ENCODE measurements at places on chromosomes 2 and 18. TPM values are rescaled to one million over a fixed set of nuclear protein-coding genes. Genes with fewer than 3 reads are reported as not detected.

NEU4 gene
- 78.3 TPM for total RNA-seq

GRCh38 chr2:9355716-9356115 lies 67.6 kb downstream of the ITGB1BP1 start:
- DNase-seq = no peak

EPHA4 gene
- 0.97 TPM for total RNA-seq

IL36A gene
- total RNA-seq = not detected

DNA sequence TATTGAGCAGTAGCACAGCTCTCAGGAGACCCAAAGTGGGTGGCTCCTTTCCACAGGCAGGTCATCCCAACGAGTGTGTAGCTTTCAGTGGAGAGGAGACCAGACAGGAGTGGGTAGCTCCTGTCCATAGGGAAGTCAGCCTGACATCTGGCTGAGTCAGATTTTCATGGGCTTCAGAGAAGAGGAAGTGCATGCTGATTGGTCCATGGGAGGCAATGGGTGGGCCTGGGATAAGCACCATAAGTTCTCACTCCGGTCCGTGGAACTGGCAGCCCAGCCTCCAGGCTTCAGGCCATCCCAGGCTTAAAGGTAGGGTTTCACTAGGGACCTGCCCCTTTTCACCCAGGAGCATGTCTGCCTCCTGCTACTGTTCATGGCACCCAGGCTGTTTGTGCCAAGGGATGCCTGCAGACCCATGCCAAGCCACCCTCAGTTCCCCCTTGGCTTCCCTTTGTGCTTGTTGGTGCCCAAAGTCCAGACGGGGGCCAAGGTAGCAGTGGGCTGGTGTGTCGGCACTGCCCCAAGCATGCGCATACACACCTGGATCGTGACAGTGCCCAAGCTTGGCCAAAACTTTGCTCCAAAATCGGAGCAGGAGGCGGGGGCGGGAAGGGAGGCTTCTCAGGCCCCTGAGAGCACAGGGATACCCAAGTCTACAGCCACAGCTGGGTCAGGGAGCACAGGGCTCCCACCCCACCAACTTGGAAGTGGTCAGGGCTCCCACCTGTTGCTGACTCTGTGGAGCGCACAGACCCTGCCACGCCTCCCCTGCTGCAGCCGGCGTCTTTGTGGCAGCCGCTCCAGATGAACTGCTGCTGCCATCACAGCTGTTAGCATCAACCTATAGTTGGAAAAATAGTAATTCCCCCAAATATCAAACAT lies 26.4 kb downstream of the MARCHF7 start:
- DNase-seq = no peak

LAMA1 gene
- total RNA-seq = 0.18 TPM

GRCh38 chr2:24454294-24454693 lies 36.8 kb upstream of the NCOA1 start:
- no peak for DNase-seq

DNA sequence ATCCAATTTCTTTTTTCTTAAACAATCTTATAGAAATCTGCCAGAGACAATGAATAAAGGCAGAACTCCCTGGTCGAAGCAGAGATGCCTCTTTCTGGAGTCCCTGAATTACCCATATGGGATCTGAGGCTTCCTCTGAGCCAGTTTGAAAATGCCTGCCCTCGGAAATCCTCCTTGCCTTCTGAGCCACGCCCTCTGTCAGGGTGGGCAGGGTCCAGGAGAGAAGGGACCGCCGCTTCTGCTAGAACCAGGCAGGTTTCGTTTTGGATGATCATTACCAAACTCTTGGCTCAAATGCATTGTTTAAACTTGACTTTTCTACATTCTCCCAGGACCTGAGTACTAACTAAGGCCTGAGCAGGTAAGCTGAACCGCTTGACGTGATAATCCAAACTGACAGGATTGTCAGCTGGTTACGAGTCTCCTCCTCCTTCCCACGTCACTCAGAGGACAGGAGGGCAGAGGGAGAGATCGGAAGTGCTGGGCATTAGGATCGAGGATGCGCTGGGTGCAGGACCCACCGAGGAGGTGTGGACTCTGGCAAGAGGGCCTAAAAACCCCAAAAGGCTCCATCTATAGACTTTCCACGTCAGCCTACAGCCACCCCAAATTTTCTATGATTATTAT lies 128.4 kb downstream of the KLHL29 start:
- no peak for DNase-seq

- DNase-seq = no peak
These were observed 78.4 kb upstream of the MEX3C start for GRCh38 chr18:51275712-51276476.

IKZF2 gene
- total RNA-seq = 4.1 TPM

CIB4 gene
- total RNA-seq = not detected

GALR1 gene
- total RNA-seq = not detected

DNA sequence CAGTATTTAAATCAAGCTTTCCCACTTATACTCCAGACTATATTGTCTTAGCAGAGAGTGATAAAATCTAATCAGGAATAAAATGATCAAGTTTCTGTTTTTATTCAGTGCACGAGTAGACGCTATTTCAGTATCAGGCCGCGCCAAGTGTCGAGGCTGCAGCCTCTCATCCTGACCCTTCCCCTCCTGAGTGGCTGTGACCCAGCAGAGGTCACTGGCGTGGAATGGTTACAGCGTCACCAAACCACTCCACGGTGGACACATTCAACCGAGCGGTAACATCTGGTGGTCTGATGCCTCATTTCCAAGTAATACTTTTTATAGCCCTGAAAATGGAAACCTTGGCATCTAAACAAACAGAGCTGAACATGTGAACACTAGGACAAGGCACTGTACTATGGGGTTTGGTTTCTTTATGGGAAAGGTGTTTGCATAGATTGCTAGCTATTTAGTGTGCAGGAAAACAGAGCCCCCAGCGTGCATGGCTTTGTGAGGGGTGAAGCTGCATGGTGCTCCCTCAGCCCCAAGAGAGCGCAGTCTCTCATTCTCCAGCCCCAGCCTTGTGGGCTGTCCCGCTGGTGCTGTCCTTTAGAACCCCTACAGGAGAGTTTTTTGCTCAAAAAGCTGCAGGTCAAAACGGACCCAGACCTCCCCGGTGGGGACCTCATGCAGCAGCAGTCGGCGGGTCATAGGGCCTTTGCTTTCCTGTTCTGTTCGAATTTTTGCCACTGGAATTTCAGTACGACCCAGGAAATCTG lies 28.4 kb downstream of the FAM228A start:
- DNase-seq = no peak

- no peak for DNase-seq
These were observed 57.1 kb upstream of the RNF152 start for GRCh38 chr18:61949946-61950345.

GRCh38 chr2:126661702-126662500 lies 5.9 kb downstream of the GYPC start:
- DNase-seq = no peak

- DNase-seq = no peak
These were observed 21.4 kb upstream of the CNOT11 start for GRCh38 chr2:101231240-101231639.

ASXL3 gene
- 0.31 TPM for total RNA-seq

ABHD3 gene
- total RNA-seq = 22.2 TPM

CDH19 gene
- total RNA-seq = 1.3 TPM

SIX3 gene
- total RNA-seq = not detected

SRD5A2 gene
- 2.7 TPM for total RNA-seq

DNA sequence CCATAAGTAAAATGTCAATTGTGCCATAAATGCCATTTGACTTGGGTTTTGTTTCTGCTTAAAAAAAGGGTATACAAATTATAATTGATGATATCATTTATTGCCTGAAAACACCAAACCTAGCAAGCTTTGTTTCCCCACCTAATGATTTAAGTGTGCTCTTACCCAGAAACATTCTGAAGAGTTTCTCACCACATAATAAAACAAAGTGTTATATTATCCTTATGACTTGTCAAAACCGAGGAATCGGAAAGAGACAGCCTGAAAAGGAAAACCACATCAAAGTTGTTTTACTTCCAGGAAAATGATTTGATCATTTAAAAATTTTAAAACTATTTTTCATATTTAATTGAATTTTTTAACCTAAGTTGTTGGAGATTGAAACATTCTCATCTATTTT lies 170.5 kb upstream of the SLC39A10 start:
- no peak for DNase-seq

TIGD1 gene
- 1.5 TPM for total RNA-seq

KCNF1 gene
- not detected for total RNA-seq

- DNase-seq = no peak
These were observed 68.2 kb upstream of the NEDD4L start for GRCh38 chr18:57975805-57976204.

- DNase-seq = no peak
These were observed 62.0 kb upstream of the LGALSL start for GRCh38 chr2:64391940-64392339.

DNA sequence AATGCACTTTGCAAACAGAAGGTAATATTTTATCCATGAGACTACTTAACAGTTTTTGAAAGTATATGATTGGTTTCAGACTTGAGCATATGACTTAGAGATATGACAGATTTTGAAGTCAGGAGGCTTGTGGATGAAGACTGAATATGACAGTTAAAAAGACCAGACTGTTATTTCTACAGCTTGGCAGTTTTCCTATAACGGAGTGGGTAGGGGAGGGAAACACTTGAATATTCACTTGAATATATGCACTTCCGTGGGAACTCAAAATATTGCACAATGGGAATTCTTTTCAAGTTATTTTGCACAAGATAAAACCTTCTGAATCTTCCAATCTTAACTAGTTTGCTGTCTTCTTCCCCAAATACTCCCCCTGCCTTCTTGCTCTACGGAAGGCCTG lies 64.6 kb upstream of the ACKR3 start:
- no peak for DNase-seq

TEX44 gene
- total RNA-seq = not detected

MYCN gene
- total RNA-seq = not detected

DNA sequence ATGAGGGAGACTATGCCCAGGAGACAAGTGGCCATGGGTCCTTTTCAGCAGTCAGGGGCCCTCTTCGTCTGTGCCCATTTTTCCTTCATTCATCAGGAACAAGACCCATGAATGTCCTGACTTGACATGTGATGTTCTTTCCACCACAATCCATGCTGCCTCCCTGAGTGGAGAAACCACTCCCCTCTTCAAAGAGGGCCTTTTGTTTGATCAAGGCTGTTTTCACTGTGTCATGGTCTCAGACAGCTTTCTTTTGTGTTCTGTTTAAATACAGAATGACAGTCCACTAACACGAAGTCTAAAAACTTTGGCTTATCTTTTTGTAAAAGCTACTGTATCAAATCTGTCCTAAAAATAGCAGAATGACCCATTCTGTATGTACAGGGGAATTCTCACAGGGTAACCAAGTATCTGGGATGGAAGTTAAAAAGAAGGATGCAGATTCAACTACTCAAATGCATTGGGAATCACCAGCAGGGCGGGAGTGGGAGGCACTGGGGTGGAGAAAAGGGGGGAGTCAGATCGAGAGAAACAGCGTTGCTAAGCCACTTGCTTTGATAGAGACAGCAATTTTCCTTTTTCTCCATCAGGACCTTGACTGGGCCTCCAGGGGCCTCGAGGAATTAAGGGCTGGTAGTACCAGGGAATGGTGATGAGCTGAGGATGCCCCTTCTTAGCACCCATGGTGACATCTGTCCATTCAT lies 13.9 kb downstream of the LRP2 start:
- no peak for DNase-seq

DNA sequence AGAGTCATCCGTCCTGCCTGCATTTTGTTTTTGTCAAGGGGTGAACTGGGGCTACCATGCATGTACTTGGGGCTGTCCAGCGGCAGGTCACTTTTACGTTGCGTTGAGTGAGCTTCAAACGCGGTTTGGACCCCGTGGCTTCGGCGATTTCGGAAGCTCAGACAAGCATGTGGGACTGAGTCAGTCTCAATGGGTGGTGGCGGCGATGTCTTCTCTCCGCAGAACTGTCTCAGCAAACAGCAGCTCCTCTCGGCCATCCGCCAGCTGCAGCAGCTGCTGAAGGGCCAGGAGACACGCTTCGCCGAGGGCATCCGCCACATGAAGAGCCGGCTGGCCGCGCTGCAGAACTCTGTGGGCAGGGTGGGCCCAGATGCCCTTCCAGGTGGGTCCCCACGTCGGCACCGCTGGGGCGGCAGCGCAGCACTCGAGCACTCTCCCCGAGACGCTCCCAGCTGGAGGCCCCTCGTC lies 21.3 kb downstream of the FBLN7 start:
- DNase-seq = no peak

- DNase-seq = no peak
These were observed 60.7 kb downstream of the RAB27B start for GRCh38 chr18:54888933-54889332.

- no peak for DNase-seq
These were observed 142.7 kb downstream of the CD226 start for GRCh38 chr18:69804776-69805501.

UNC80 gene
- total RNA-seq = not detected

EMX1 gene
- not detected for total RNA-seq

PAIP2B gene
- 8.4 TPM for total RNA-seq

GRCh38 chr2:6966446-6966940 lies 49.3 kb downstream of the RNF144A start:
- DNase-seq = no peak

DNA sequence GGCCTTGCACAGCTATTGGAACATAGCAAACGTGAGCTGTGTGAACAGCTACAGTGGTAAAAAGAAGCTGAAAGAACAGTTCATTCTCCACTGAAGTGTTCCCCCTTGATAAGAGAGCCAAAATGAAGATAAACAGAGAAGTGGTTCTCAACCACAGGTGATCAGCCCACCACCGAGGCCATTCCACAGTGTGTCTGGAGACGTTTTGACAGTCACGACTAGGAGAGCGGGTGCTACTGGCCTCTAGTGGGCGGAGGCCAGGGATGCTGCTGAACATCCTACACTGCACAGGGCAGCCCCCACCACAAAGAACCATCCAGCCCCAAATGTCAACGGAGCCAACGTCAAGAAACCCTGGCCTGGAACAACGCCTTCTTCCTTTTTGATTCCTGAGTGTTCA lies 38.4 kb downstream of the ADCY3 start:
- no peak for DNase-seq

- DNase-seq = no peak
These were observed 75.6 kb downstream of the SATB2 start for GRCh38 chr2:199382091-199382490.

DNA sequence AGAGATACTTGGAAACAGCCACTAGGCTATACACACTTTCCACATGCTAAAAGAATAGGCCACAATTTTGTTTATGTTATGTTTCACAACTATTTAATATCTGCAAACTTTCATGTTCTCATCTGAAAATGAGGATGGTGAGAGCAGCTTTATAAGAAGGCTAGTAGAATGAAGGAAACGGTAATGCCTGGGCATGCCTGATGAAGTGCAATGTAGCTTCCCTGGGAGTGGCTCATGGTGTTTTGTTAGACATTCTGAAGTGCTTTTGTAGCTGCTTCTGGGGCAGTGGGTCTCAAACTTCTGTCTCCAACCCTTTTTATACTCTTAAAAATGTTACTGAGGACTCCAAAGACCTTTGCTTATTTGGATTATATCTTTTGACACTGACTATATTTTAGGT lies 193.3 kb upstream of the VWC2L start:
- DNase-seq = no peak
